T-cell (primary cell): ENCODE measurements at places on chromosomes 16 and 17.

DNA sequence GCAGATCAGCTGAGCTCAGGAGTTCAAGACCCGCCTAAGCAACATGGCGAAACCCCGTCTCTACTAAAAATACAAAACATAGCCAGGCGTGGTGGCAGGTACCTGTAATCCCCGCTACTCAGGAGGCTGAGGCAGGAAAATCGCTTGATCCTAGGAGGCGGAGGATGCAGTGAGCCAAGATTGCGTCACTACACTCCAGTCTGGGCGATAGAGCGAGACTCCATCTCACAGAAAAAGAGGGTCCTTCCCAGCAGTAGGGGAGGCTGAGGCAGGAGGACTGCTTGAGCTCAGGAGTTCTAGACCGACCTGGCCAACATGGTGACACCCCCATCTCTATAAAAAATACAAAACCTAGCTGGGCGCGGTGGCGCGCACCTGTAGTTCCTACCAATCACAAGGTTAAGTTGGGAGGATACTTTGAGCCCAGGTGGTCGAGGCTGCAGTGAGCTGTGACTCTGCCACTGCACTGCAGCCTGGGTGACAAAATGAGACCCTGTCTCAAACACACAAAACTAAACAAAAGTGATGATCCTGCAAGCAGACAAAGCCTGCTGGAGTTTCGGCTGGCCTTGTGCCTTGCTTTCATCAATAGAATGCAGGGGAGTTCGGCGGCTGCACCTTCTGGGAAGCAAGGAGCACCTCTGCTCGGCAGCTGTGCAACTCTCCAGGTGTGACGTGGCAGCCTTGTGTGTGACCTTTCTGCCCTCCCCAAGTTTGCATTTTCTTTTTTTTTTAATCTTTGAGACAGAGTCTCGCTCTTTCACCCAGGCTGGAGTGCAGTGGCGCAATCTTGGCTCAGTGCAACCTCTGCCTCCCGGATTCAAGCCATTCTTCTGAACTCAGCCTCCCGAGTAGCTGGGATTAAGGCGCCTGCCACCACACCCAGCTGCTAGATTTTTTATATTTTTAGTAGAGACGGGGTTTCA is 12.4 kb upstream of the YWHAE start:
- H3K27ac ChIP-seq, result no peak overlapping the region
- no peaks in the 10 kb centered on the region for H3K4me1 ChIP-seq
- H3K4me3 ChIP-seq, result no peak overlapping the region
- no peak for DNase-seq
- no peaks in the 10 kb centered on the region for H3K36me3 ChIP-seq
- no peaks in the 10 kb centered on the region for H3K27me3 ChIP-seq

DNA sequence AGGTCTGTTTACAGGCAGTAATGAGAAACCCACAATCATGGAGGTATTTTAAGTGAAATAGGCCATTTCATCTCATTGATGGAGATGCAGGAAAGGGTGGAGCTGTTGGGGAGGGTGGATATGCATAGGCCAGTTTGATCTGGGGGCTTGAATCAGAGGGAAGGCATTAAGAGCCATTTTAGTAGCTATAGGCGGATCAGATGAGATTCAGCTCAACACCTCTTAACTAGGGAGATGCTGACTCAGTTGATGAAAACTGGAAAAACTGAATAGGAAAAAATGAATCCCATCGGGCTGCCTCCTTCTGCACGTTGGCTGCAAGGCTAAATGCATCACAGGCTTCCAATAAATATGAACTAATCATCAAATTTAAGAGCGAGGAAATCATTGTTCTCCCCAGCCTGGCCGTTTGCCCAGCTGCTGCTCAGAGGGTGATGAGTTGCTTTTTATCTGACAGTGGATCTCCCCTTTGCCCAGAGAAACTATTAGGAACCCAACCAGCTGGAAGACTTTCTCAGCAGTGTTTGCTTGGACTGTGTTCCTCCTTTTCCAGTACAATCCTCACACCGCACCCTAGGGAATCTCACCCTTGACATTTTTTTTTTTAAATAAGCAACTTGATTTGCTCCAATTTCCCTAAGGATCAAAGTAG is 149.6 kb downstream of the SOX9 start:
- H3K4me3 ChIP-seq, result no peak overlapping the region
- H3K4me1 ChIP-seq, result no peaks in the 10 kb centered on the region
- no peaks in the 10 kb centered on the region for H3K36me3 ChIP-seq

DNA sequence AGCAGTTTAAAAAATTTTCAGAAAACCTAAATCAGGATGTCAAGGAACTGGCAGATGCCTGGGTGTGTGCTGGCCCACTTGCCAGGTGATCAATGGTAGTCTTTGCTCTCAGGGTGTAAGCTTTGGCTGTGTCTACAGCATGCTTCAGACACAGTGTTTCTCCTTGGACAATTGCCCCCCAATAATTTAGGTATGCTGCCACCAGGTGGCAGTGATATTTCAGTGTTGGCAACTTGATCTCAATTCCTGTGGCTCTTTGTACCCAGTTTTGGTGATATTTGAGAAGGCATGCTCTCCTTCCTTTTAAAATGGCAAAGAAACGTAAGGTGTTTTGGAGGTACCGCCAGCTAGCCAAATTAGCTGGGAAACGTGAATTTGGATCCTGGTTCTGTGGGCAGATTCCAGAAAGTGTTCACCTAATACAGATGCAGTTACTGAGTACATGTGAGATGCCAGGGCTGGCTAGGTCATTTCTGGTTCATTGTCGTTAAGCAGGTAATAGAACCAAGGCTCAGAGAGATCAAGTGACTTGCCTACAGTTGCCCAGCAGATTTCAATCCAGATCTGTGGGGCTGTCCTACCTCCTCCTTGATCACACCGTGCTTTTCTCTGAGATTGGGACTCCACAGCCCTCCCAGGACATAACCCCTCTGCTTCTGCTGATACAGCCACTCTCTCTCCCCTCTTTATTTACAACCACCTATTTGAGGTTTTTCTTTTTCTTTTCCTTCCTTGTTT is 155.6 kb upstream of the PLCG2 start:
- no peak overlapping the region for H3K4me3 ChIP-seq
- H3K36me3 ChIP-seq, result peaks cover 18% of the 10 kb centered on the region
- H3K4me1 ChIP-seq, result no peaks in the 10 kb centered on the region
- no peaks in the 10 kb centered on the region for H3K27me3 ChIP-seq
- H3K27ac ChIP-seq, result no peak overlapping the region
- DNase-seq, result peak; percentile 36

GRCh38 chr17:81365601-81366585 is 29.4 kb upstream of the BAHCC1 start:
- peaks cover 20% of the 10 kb centered on the region for H3K4me1 ChIP-seq
- no peaks in the 10 kb centered on the region for H3K36me3 ChIP-seq
- H3K4me3 ChIP-seq, result no peak overlapping the region
- DNase-seq, result no peak
- H3K27ac ChIP-seq, result no peak overlapping the region

GRCh38 chr16:11395008-11395948 is 50.0 kb downstream of the RMI2 start:
- H3K27me3 ChIP-seq, result no peaks in the 10 kb centered on the region
- H3K4me1 ChIP-seq, result no peaks in the 10 kb centered on the region
- no peaks in the 10 kb centered on the region for H3K36me3 ChIP-seq
- H3K4me3 ChIP-seq, result no peak overlapping the region
- no peak for DNase-seq

- no peaks in the 10 kb centered on the region for H3K4me1 ChIP-seq
- H3K36me3 ChIP-seq, result no peaks in the 10 kb centered on the region
- H3K27me3 ChIP-seq, result peaks cover 24% of the 10 kb centered on the region
- DNase-seq, result no peak
- H3K27ac ChIP-seq, result no peak overlapping the region
Observed at GRCh38 chr16:58099097-58099955, 29.9 kb downstream of the CFAP20 start.

DNA sequence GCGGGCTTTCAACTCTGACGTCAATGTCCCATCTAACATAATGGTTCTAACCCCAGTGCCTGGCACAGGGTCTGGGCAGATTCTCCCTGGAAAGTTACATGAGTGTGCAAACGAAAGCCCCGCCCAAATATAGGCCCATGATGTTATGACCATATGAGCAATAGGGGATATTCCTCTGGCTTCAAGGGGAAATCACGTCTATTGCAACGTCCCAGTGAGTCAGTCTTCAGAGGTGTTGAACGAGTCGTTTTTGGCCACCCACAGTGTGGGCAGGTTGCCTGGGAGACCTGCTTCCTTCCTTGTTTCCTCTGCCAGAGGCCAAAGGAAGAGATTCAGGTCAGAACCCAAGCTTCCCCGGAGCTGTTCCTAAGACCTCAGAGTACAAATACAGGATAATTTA is 30.3 kb downstream of the PIK3R5 start:
- peaks cover 17% of the 10 kb centered on the region for H3K36me3 ChIP-seq
- H3K4me1 ChIP-seq, result peaks cover 29% of the 10 kb centered on the region
- no peaks in the 10 kb centered on the region for H3K27me3 ChIP-seq
- no peak for DNase-seq
- H3K4me3 ChIP-seq, result no peak overlapping the region
- H3K27ac ChIP-seq, result peak overlapping the region; percentile 78

- no peak overlapping the region for H3K4me3 ChIP-seq
- no peak overlapping the region for H3K27ac ChIP-seq
- DNase-seq, result no peak
- H3K27me3 ChIP-seq, result no peaks in the 10 kb centered on the region
- no peaks in the 10 kb centered on the region for H3K36me3 ChIP-seq
Observed at GRCh38 chr16:49788572-49788971, 67.3 kb downstream of the ZNF423 start.

DNA sequence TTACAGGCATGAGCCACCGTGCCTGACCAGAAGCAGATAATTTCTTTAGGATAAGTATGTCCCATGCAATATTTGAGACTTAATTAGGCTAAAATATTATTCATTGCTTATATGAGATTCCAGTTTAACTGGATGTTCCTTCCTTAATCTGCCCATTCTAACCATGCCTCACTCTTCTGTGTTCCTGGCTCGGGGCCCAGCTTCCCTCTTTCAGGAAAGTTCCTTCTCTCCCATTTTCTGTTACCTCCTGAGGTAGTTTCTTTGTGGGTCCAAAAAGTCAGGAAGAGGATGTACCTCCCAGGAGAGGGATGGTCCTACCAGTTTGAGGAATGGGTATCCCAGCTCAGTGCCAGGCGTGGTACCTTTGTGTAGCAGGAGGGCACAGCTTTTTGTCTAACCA is 23.3 kb downstream of the UNK start:
- H3K27ac ChIP-seq, result no peak overlapping the region
- H3K4me1 ChIP-seq, result peaks cover 4% of the 10 kb centered on the region
- peaks cover 24% of the 10 kb centered on the region for H3K36me3 ChIP-seq

- H3K27ac ChIP-seq, result no peak overlapping the region
- no peak for DNase-seq
- peaks cover 47% of the 10 kb centered on the region for H3K27me3 ChIP-seq
- H3K4me3 ChIP-seq, result no peak overlapping the region
- H3K36me3 ChIP-seq, result no peaks in the 10 kb centered on the region
- no peaks in the 10 kb centered on the region for H3K4me1 ChIP-seq
Observed at GRCh38 chr17:79301469-79301868, 226.8 kb downstream of the ENGASE start.

- H3K4me1 ChIP-seq, result peaks cover 25% of the 10 kb centered on the region
- no peak for DNase-seq
- H3K27me3 ChIP-seq, result peaks cover 13% of the 10 kb centered on the region
- H3K36me3 ChIP-seq, result no peaks in the 10 kb centered on the region
- H3K27ac ChIP-seq, result no peak overlapping the region
Observed at GRCh38 chr17:36597226-36597625, 4.2 kb upstream of the MRM1 start.

GRCh38 chr17:56786989-56787482 is 46.7 kb downstream of the C17orf67 start:
- no peak overlapping the region for H3K4me3 ChIP-seq
- no peaks in the 10 kb centered on the region for H3K4me1 ChIP-seq
- H3K27me3 ChIP-seq, result no peaks in the 10 kb centered on the region
- no peaks in the 10 kb centered on the region for H3K36me3 ChIP-seq
- DNase-seq, result no peak

- no peaks in the 10 kb centered on the region for H3K36me3 ChIP-seq
- H3K4me3 ChIP-seq, result no peak overlapping the region
- no peak for DNase-seq
- no peak overlapping the region for H3K27ac ChIP-seq
- no peaks in the 10 kb centered on the region for H3K27me3 ChIP-seq
- no peaks in the 10 kb centered on the region for H3K4me1 ChIP-seq
Observed at GRCh38 chr16:51419768-51420167, 268.7 kb upstream of the SALL1 start.

DNA sequence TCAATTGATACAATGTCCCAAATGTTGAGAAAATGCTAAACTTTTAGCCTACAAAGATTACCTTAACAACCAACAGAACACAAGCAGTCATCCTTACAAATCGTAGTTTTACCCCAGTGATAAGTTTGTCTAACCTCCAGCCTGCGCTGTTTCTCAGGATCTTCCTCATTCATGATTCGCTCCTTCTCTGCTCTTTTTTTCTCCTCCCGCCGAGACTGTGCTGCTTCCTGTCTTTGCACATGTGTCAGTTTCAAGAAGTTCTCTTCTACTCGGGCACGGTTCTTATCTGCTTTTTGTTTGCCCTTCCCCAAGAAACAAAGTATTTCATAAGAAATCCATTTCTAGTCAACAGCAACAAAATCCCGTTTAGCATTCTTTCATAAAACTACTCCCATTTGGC is 10.2 kb upstream of the STRADA start:
- no peaks in the 10 kb centered on the region for H3K27me3 ChIP-seq
- no peaks in the 10 kb centered on the region for H3K4me1 ChIP-seq
- peak overlapping the region; percentile 8 for H3K27ac ChIP-seq
- DNase-seq, result peak; percentile 46

DNA sequence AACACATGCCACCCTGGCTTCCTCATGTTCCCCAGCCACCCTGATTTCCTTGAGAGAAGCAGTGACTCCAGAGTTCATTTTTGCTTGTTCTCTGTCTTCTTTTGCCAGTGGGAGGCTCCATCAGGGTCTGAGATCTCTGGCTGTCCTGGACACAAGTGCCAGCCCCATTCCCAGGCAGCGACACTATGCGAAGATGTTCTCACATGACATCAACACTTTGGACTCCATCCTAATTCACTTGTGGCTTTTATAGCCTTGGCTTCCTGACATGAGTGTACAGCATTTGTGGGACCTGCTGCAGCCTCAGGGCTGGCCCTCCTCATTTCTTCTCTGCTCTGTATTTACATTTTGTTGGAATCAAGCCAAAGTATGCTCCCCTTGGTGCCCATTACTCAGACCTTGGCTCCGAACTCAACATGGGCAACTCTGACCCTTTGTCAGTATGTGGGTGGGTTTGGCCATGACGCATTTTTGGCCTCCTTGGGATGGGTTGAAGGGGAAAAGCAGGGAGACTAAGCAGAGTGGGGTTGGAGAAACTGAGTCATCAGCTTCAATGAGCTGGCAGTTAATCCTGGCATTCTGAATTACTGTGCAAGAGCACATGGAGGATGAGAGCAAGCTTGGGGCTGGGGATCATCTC is 119.0 kb upstream of the EEF2KMT start:
- H3K27me3 ChIP-seq, result peaks cover 29% of the 10 kb centered on the region
- H3K4me3 ChIP-seq, result no peak overlapping the region
- no peak for DNase-seq
- no peak overlapping the region for H3K27ac ChIP-seq
- no peaks in the 10 kb centered on the region for H3K36me3 ChIP-seq
- H3K4me1 ChIP-seq, result no peaks in the 10 kb centered on the region

DNA sequence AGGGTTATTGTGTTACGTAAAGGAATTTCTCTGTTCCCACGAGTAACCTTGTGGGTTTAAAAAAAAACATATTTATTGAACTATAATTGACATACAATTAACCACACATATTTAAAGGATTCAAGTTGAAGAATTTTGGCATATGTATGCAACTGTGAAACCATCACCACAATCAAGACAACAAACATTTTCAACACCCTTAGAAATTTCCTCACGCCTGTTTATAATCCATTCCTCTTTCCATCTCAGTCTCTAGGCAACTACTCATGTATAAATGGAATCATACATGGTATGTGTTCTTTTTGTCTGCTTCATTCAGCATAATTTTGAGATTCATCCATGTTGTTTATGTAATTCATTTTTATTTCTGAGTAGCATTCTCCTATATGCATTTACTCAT is 104.0 kb downstream of the MRTFB start:
- H3K36me3 ChIP-seq, result no peaks in the 10 kb centered on the region
- no peaks in the 10 kb centered on the region for H3K4me1 ChIP-seq
- H3K4me3 ChIP-seq, result no peak overlapping the region
